ENCODE measurements at places on chromosomes 5 and 9. TPM values are rescaled to one million over a fixed set of nuclear protein-coding genes. Genes with fewer than 3 reads are reported as not detected.

Gene PDE8B
- not detected for total RNA-seq

Gene SLCO6A1
- 0.46 TPM for total RNA-seq

Gene CTSV
- 82.2 TPM for total RNA-seq

Gene CXCL14
- 1.1 TPM for total RNA-seq

Gene PSMB7
- total RNA-seq: 216 TPM

Gene TTC33
- total RNA-seq: 7.2 TPM

Gene CD180
- total RNA-seq: not detected

Gene MEGF10
- total RNA-seq: 36.5 TPM

Gene PFN3
- not detected for total RNA-seq

Gene BAG1
- 66.4 TPM for total RNA-seq

Gene GPR21
- 1.0 TPM for total RNA-seq

DNA sequence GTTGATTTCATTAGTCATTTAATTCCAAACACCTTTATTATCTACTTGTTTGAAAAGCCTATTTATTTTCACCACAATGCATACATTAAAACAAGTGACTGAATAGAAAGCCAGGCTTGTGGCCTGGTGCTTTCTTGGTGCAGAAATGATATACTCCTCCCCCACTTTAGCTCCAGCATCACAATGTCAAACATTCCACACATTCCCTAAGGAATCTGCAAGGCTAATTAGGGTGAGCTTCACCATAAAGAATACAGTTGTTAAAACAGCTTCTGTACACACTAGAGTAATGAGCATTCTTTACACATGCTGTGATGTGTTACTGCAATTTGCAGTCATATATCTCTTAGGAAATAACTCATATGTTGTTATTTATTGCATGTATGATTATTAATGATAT is 705.7 kb downstream of the CETN3 start:
- DNase-seq: peak; percentile 52
- H3K36me3 ChIP-seq: no peaks in the 10 kb centered on the region
- no peak overlapping the region for H3K4me3 ChIP-seq

GRCh38 chr5:68352166-68352565 is 136.6 kb downstream of the PIK3R1 start:
- DNase-seq: no peak
- H3K27me3 ChIP-seq: no peaks in the 10 kb centered on the region
- H3K4me1 ChIP-seq: no peaks in the 10 kb centered on the region

DNA sequence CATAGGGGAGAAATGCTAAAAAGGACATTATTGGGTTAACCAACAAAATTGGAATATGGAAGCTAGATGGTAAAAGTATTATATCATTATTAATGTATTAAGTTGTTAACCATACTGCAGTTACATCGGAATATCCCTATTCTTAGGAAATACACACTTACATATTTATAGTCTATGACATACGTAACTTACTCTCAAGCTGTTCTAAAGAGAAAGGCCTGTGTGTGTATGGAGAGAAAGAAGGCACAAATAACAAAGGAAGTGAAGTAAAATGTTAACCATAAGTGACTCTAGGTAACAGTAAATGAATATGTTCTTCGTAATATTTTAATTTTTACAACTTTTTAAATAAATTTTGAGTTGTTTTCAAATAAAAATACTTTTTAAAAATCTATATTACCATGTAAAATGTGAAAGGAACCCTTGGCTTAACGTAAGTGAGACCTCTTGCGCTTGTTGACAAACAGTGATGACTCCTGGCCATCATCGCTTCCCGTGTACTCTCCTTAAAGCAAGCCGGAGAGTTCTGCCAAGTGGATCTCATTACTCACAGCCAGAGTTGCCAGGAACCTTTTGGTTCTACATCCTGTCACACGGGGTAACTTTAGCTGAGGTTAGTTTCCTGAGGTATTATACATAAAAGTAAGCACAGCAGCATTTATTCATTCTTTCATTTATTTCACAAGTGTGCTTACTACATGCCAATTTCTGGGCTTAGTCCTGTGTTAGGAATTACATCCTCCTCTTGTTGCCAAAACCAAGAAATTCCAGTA is 165.4 kb downstream of the EPB41L4A start:
- no peaks in the 10 kb centered on the region for H3K36me3 ChIP-seq
- DNase-seq: no peak
- H3K4me1 ChIP-seq: peaks cover 2% of the 10 kb centered on the region

DNA sequence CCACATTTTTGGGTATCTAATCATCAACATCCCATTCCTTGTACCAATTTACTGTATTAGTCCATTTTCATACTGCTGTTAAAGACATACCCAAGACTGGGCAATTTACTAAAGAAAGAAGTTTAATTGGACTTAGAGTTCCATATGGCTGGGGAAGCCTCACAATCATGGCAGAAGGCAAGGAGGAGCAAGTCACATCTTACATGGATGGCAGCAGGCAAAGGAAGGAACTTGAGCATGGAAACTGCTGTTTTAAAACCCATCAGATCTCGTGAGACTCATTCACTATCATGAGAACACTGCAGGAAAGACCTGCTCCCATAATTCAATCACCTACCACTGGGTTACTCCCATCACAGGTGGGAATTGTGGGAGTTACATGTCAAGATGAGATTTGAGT is 95.4 kb upstream of the SLCO6A1 start:
- peaks cover 22% of the 10 kb centered on the region for H3K36me3 ChIP-seq
- H3K27me3 ChIP-seq: no peaks in the 10 kb centered on the region
- no peak for DNase-seq
- H3K27ac ChIP-seq: no peak overlapping the region
- H3K4me3 ChIP-seq: no peak overlapping the region

DNA sequence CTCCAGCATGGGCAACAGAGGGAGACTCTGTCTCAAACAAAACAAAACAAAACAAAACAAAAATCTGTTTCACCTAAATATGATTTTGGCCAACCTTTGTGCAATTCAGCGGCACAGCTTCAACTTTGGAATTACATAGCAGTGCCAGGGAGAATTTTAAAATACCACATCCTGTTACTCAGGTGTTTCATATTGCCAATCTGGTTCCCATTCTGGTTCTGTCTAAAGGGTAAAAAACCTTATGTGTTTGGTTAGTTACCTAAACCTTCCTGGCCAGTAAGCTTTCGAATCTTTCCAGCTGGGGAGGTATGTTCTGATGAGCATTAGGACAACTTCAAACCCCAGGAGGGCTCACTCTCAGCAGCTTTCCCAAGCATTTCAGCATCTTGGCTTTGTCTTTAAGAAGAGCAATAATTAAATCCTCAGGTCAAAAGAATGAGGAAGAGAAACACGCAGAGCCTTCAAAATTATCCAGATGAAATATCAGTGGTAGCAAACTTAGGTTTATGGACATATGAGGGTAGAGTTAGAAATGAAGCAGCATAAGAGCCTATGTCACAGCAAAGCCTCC is 2.7 kb downstream of the DAB2 start:
- no peak overlapping the region for H3K4me3 ChIP-seq
- peaks cover 3% of the 10 kb centered on the region for H3K4me1 ChIP-seq
- H3K27ac ChIP-seq: no peak overlapping the region
- no peaks in the 10 kb centered on the region for H3K36me3 ChIP-seq

- DNase-seq: no peak
- no peaks in the 10 kb centered on the region for H3K4me1 ChIP-seq
- no peaks in the 10 kb centered on the region for H3K27me3 ChIP-seq
- H3K4me3 ChIP-seq: no peak overlapping the region
- peaks cover 5% of the 10 kb centered on the region for H3K36me3 ChIP-seq
These were observed 3.3 kb downstream of the PPIC start for GRCh38 chr5:123033157-123033671.

GRCh38 chr5:116834796-116835515 is 260.3 kb upstream of the SEMA6A start:
- H3K4me3 ChIP-seq: no peak overlapping the region
- H3K4me1 ChIP-seq: no peaks in the 10 kb centered on the region
- H3K36me3 ChIP-seq: peaks cover 13% of the 10 kb centered on the region
- H3K27ac ChIP-seq: no peak overlapping the region
- no peak for DNase-seq

DNA sequence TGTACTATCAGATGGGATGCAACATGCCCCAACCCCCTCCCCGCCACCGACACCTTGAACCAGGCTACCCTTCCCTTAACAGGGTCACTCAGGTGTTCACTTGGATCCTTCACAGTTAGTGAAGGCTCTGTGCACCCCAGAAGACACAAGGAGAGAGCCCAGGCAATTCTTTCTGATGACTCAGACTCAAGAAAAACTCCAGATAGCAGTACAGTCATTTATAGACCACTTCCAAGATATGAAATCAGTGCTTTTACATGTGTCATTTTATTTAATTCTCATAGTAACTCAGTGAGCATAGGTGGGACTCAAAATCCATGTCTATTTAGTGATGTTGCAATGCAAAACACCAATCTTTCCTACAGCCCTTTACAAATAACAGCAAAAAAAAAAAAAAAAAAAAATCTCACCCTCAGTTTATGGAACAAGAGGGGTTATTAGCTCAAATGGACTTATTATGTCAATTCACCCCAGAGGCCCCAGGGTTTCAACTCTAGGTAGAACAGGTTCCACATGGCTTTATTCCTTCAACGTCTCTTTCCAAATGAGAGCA is 71.9 kb downstream of the FOXD1 start:
- no peak for DNase-seq
- H3K4me1 ChIP-seq: no peaks in the 10 kb centered on the region
- H3K27me3 ChIP-seq: no peaks in the 10 kb centered on the region
- H3K4me3 ChIP-seq: no peak overlapping the region
- H3K27ac ChIP-seq: no peak overlapping the region
- no peaks in the 10 kb centered on the region for H3K36me3 ChIP-seq

DNA sequence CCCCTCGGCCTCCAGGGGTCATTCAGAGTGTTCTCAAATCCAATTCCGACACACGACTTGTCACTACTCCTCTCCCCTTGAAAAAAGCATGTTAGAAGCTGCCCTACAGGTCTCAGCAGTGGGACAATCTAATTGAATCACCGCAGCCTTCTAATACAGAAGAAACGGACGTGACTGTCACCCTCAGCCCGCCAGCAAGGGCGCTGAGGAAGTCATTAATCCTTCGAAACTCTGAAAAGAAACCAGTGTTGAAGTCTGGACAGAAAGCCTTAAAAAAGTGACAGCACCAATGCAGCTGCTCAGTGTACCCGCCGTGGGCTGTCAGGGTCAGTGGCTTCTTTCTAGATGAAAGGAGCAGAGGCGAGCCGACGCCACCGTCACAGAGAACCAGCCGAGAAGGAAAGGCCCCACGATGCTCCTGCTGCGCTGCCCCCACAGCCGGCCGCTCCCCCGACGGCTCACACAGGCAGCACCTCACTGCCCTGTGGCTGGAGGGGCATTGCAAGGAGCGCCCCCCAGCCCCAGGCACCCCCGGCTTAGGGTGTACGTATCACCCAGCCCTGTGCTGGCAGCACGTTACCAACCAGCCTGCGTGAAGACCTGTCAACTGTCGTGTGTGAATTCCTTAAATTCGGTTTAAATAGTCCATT is 5.7 kb downstream of the BRD3OS start:
- no peaks in the 10 kb centered on the region for H3K4me1 ChIP-seq
- H3K36me3 ChIP-seq: peaks cover 9% of the 10 kb centered on the region
- no peak for DNase-seq
- H3K27me3 ChIP-seq: no peaks in the 10 kb centered on the region
- no peak overlapping the region for H3K27ac ChIP-seq

- H3K27ac ChIP-seq: no peak overlapping the region
- H3K4me1 ChIP-seq: no peaks in the 10 kb centered on the region
- DNase-seq: no peak
- H3K4me3 ChIP-seq: no peak overlapping the region
- H3K27me3 ChIP-seq: peaks cover 6% of the 10 kb centered on the region
These were observed 2.3 kb downstream of the EIF4E1B start for GRCh38 chr5:176632745-176633144.

DNA sequence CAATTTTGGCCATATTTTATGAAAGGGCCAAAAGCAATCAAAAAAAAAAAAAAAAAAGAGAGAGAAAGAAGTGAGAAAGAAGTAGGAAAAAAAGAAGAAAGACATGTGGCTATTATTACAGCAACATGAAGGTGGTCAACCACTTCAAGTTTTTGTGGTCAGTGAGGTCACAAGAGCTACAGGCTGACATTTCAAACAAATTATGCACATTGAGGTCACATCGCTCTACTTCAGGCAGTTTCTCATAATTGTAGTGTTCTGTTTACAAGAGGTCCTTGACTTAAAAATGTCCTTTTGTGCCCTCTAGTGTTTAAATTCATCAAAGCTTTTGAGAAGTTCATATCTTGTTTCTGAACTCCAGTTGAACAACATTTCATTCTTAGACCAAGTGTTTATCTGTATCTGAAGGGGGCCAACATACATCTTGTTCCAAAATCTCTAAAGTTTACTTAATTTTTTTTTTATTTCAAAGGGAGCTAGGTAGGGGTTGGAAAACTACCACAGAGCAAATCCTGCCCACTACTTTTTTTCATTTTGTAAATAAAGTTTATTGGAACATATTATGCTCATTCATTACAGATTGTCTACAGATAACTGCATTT is 513.1 kb downstream of the PDE4D start:
- no peaks in the 10 kb centered on the region for H3K36me3 ChIP-seq
- H3K4me3 ChIP-seq: no peak overlapping the region
- H3K4me1 ChIP-seq: no peaks in the 10 kb centered on the region
- H3K27me3 ChIP-seq: no peaks in the 10 kb centered on the region
- no peak overlapping the region for H3K27ac ChIP-seq

- no peaks in the 10 kb centered on the region for H3K27me3 ChIP-seq
- H3K4me1 ChIP-seq: peaks cover 26% of the 10 kb centered on the region
- H3K36me3 ChIP-seq: no peaks in the 10 kb centered on the region
- H3K27ac ChIP-seq: no peak overlapping the region
These were observed 2.0 kb downstream of the ADCY2 start for GRCh38 chr5:7397937-7398336.

DNA sequence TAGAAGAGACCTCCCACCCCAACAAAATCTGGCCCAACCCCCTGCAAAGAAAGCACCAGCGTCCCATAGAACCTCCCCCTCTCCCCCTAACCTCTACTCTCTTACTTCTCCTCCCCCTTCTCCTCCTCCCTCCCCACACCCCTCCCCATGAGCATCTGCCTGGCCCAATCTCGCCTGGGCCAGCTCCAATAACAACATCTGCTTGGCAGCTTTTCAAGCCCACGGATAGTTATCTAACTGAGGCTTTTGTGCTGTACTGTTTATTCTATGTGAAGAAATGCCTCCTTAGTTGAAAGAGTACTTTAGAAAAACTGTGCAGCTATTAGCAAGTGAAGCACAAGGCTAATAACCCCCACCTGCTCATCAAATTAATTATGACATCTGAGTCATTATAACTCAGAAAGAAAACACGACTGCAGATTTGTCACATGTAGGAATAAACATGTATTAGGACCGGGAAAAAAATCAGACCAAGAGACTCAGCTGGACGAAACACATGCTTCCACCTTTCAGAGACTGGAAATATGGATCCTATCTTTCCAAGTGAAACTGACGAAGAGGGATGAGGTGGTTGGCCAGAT is 42.8 kb downstream of the NFIB start:
- H3K36me3 ChIP-seq: peaks cover 6% of the 10 kb centered on the region
- peaks cover 12% of the 10 kb centered on the region for H3K4me1 ChIP-seq
- H3K27me3 ChIP-seq: no peaks in the 10 kb centered on the region
- H3K27ac ChIP-seq: no peak overlapping the region
- DNase-seq: peak; percentile 37

DNA sequence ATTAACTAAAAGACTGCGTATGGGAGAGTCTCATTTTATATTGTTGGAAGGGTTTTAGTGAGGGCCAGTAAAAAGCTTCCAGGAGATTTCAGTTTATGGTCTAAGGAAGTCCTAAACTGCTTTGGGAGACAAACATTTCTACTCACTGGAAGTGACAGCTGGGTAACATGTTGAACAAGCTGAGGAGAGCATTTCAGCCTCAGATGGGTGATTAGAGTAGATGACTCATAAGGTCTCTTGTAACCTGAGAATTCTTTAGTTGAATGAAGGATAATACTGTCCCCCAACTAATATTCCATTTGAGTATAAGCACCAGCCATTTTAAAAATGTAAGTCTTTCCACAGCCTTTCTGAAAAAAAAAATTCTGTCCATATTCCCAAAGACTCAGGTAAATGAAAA is 218.0 kb upstream of the C9orf72 start:
- H3K27ac ChIP-seq: no peak overlapping the region
- DNase-seq: no peak
- peaks cover 12% of the 10 kb centered on the region for H3K36me3 ChIP-seq
- H3K27me3 ChIP-seq: no peaks in the 10 kb centered on the region

Data from H9 (cell line).